RPMI8226 (cell line): ENCODE measurements at places on chromosomes 13 and 19.

- DNase-seq: no peak
These were observed 213.3 kb downstream of the KCNRG start for GRCh38 chr13:50228527-50228926.

- no peak for DNase-seq
These were observed 951.3 kb upstream of the PRR20A start for GRCh38 chr13:56189439-56189838.

DNA sequence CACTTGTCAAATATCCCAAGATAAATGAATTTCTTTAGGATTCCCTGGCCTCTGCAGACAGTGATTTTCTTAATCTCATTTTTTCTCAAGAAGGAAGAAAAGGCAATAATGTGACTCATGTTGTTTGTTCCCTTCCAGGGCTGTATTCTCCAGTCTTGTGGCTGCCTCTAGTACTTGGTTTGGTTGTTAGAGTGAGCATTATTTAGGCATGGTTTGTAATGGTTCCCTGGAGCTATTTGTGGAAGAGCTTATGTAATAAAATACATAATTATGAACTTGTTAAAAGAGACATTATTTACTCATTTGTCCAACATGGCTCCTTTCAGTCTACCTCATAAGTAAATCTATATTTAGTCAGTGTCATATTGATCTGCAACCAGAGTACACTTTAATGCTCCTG, 270.4 kb downstream of the DCT start:
- no peak for DNase-seq

GRCh38 chr13:93413972-93414717, 187.5 kb downstream of the GPC6 start:
- no peak for DNase-seq

DNA sequence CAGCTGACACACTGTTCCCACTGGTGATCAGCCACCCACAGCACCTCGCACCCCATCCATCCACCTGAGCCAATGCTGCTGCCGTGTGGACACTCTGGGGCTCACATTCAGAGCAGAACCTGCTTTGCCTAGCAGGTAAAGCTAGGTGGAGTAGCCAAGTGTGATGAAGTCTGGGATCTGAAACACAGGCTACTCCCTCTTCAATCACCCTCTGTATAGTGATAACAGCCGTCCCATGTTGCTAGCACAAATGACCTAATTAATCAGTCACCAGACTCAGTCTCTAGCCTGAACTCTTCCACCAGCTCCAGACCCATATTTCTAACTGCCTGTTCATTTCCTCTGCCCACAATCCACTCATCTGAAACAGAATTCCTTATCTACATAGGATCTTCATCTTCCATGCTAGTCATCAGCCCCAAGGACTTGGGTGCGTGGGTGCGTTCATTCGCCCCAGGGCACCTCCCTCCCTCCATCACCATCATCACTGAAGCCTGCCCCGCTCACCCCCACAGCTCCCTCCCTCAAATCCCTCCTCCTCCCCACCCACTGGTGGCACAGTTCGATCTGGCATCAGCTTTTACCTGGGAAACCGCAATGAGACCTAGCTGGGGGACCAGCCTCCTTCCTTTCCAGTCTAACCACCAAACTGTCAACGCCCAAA, 19.8 kb downstream of the STK24 start:
- no peak for DNase-seq

- peak; percentile 69 for DNase-seq
These were observed 20.6 kb downstream of the HCN2 start for GRCh38 chr19:610071-610800.

- DNase-seq: no peak
These were observed 43.2 kb downstream of the FLT3 start for GRCh38 chr13:28056970-28057712.

DNA sequence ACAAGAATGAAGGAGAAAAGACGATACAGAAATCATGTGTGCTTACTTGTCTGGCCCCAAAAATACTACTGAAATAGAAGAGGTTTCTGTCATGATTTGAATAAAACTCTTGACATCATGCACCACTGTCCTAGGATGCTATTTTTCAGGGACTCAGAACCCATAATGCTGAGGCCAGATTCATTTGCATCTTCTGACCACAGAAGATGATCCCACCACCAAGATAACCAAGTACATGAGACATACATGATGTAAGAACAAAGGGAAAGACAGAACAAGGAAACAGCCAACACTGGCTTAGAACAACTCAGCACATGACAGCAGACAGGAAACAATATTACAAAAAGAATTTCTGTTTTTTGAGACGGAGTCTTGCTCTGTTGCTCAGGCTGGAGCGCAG, 2.5 kb downstream of the ZNF552 start:
- no peak for DNase-seq

DNA sequence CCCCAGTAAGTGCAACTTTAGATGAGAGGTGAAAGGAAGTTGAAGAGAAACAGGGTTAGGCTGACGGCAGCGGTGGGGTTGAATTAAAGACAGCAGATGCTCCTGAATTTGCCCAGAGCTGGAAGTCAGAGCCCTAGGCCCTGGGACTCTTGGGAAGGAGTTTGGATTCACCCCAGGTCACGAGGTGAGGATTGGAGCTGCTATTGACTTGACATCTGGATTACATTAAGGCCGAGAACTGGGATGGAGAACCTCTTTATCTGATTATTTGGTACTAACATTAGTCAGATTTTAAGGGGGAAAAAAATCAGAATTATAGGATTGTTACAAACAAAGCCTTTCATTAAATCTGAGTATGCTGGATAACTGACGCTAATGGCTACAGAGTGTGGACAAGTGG, 367.2 kb downstream of the ZNF536 start:
- DNase-seq: no peak

DNA sequence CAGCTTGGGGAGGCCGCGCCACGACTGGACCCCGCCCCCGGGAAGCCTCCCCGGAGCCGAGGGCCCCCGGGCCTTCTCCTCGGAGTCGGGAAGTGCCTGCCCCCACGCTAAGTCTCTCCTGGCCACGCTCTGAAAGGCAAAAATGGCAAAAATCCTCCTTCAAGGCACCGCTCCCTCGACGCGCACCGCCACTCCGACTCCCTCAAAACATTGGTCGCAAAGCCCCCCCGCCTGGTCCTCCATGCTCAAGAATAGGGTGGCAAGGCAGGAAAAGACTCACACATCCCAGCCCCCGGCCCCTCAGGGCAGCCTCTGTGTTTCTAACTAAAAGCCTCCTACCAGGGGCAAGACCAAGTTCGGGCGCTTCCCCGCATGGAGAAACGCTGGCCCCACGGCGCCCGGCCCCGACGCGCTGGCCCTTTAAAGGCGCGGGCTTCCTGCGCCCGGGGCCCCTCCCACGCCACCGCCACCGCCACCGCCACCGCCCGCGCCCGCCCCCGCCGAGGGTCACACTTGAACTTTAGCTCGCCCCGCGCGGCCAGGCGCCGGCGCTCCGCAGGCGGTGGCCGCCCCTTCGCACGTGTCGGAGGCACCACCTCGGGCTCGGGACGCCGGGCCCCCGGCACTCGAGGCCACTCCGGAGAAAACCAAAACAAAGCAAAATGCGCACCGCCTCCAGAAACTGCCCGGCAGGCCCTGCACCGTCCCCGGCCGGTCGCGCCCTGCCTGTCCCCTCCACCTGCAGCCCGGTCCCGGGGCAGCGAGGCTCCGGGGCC, 1.9 kb downstream of the FOXO1 start:
- DNase-seq: peak; percentile 80

DNA sequence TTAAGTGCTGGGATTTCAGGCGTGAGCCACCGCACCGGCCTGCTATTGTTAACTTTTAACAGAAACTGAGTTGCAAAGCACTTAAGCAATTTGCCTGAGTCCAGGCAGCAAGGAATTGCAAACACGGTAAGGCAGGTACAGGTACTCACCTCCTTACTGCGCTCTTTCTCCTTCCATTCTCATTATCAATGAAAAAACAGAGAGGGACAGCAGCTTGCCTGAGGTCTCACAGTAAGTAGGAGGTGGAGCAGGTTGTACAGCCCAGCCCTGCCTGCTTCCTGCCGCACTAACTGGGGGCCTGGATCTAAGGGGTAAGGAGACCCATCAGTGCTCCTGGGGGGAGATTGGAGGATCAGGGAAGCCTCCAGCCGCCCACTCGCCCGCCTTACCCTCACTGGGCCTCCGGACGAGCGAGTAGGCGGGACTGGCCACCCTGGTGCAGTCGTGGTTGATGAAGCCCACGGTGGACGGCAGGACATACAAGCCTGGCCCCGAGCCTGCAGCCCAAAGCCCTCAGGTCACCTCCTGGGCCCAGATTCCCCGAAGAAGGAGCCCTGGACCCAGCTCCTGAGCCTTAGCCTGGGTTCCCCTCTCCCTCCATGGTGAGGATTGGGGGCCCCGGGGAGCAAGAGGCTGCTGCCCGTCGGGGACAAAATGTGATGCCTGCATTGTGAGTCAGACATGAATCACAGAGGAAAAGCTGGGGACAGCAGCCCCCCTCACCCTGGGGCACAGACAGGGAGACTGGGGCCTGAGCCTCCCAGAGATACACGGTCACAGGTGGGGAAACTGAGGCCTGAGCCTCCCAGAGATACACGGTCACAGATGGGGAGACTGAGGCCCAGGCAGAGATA, 11.4 kb upstream of the SHC2 start:
- no peak for DNase-seq
